ENCODE measurements at places on chromosomes 11 and 22.
A peak's percentile ranks its signal among the peaks of the same experiment; 100 is the strongest.

DNA sequence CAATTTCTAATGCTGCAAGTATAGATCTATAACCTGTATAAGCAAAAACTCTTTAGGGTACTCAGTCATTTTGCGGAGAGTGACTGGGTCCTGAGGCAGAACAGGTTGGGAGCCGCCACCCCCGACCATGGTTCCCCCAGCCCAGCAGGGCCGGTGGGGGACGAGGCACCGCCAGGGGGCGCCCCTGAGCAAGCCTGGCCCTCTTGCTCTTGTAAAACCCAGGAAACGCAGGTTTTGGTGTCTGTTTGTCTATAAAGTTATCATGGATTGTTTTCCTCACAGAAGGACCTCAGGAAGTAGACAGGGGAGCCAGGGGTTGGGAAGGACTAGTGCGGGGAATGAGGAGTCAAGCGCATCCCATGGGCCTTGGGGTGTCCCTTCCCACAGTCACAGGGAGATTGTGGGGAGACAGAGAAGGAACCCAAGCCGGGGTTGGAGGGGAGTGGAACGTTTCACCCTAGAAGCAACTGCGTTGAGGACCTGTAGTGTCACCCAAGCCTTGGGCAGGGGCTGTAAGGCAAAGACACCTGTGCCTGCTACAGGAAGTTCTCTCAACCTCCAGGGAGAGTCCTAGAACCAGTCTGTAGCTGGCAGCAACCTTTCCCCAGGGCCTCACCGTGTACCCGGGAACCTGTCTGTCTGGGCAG, 26.4 kb downstream of the KCTD17 start:
- peak; percentile 78 for DNase-seq

GRCh38 chr11:115720602-115721245, 216.5 kb upstream of the CADM1 start:
- DNase-seq: no peak

- DNase-seq: no peak
These were observed 22.2 kb upstream of the PICK1 start for GRCh38 chr22:38034884-38035529.

GRCh38 chr11:59152312-59152951, 9.8 kb downstream of the FAM111A start:
- DNase-seq: no peak

- DNase-seq: no peak
These were observed 315.1 kb upstream of the API5 start for GRCh38 chr11:42996421-42997307.

Measured in T-helper 2 cell treated with Interferon-gamma antibody and Interleukin-4, amounts not matched to agents 5 μg/mL and 100 μg/mL, for 36 hours (primary cell).